Fibroblast of skin of back (primary cell): ENCODE measurements at places on chromosomes 2 and 18.

DNA sequence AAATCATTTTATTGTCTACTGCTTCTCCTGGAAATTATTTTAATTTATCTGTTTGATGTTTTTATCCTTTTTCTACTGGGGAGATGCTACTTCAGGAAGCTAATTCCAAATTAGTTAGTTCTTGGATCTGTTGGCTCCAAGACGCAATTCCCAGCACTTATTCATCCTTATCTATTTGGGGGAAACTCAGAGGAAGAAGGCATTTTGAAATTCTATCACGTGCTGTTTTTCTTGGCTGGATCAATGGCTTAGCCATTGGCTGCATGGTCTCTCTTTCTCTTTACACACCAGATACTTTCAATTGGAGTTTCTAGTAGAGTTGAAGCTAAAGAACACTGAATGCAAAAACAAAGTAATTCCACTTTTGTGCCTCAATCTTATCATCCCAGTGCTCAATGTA lies 98.3 kb downstream of the RAPGEF4 start:
- no peak for DNase-seq

DNA sequence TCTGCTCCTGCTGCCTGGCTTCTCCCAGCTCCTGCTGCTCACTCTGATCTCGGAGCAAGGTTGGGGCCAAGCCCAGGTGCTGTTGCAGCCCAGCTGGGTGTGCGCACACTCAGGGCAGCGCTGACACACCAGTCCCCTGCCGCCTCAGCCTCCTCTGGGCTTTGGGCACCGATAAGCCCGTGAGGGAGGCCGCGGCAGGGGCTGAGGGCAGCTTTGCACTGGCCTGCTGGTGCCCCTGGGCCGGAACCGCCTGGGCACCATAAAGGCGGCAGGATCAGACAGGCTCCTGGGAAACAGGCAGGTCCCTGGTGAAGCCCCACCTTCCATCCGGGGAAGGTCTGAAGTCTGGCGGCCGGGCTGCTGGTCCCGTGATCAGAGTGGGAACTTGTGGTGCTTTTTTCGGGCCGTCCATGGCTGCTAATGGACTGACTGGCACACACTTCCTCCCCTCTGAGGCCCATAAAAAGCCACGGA lies 14.1 kb upstream of the EML6 start:
- no peak for DNase-seq

- no peak for DNase-seq
These were observed 263.7 kb downstream of the ANAPC1 start for GRCh38 chr2:111620281-111620680.

DNA sequence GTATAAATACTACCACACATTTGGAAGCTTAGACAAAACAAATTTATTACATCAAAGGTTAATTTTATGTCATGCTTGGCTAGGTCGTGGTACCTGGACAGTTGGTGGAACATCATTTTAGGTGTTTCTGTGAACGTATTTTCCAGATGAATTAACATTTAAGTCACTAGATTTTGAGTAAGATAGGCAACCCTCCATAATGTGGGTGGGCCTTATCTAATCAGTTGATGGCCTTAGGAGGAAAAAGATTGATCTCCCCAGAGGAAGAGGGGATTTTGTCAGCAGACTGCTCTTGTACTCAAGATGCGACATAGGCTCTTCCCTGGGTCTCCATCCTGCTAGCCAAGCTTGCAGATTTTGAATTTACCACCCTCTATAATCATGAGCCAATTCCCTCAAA lies 85.0 kb downstream of the RPRM start:
- DNase-seq: no peak

DNA sequence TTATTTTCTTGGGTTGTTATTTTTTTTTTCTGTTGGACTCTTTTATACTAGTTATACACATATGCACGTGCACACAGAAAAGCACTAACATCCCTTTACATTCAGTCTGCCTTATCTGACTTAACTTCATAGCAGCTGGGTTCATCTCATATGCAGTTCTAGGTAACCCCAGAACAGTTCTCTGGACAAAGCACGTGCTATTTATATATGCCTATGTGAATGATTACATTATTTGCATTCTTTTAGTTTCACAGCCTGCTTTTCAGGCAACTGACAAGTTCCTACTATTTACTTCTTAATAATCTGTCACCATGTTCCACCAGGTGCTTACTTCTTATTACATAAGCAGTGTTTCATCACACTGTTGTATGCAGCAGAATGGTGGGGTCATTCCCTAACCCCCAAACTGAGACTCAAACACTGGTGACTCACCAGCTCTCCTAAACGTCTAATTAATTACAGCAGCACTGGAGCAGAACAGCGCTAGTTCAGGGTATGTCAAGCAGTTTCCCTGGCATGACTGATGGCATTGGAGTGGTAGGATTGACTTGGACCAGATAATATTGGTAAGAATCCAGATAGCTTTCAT lies 372.8 kb downstream of the CLIP4 start:
- DNase-seq: no peak

DNA sequence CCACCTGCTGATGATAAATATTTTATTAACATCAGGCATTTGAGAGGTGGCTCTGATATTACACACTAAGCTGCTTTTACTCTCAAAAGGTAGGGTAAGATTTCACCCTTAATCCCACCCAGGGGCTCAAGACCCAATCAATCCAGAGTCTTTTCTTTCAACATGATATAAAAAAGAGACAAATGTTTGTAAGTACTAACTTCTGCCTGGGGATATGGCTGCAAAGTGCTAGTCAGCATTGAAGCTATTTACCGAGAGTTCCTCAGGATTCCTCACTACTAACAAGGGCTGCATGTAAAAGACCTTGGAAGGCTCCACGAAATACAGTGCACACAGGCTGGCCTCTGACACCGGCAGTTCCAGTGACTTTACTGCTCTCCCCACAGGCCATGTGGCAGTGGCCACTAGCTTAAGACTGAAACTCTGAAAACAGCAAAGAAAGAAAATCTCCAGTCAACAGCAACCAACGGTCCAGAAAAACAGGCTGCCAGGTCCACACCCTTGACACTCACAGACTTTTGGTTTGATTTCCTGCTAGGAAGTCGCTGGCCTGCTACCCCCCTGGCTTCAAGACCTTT lies 11.2 kb downstream of the MREG start:
- no peak for DNase-seq

- DNase-seq: no peak
These were observed 6.3 kb downstream of the NRP2 start for GRCh38 chr2:205688417-205689200.

DNA sequence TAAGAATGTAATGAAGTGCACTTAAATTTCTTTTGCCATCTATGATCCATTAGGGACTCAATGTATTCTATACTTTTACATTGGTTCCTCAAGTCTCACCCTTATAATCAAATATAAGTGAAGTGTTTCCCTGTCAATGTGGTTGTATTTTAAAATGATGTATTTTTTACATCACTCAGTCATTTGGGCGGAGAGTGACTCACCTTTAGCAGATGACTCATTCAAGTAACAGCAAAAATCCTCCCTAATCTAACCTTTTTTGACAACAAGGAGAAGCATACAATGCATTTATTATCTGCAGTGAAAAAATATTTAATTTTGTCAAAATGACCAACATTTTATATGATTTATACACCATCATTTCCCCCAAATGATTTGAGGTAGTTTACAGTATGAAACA lies 94.4 kb downstream of the FANCL start:
- DNase-seq: peak; percentile 23

- peak; percentile 60 for DNase-seq
These were observed 211.9 kb downstream of the AGPS start for GRCh38 chr2:177604271-177605065.

GRCh38 chr18:5709476-5710095 lies 165.8 kb upstream of the EPB41L3 start:
- DNase-seq: no peak

DNA sequence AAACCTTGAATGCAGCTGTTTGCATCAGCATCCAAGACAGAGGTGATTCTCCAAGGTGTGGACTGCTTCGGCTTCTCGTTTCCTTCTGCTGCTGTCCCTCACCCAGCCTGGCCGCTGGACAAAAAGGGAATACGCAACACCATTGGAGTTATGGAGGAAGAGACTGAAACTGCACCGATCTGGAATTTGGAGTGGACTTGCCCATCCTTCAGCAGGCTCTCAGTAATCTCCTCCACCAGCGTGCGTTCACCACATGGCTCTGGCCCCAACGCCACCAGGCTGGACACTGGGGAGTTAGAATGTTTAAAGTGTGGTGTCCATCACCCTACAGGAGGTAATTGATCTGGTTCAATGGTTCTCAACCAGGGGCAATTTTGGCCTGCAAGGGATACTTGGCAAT lies 41.4 kb upstream of the ID2 start:
- DNase-seq: no peak

DNA sequence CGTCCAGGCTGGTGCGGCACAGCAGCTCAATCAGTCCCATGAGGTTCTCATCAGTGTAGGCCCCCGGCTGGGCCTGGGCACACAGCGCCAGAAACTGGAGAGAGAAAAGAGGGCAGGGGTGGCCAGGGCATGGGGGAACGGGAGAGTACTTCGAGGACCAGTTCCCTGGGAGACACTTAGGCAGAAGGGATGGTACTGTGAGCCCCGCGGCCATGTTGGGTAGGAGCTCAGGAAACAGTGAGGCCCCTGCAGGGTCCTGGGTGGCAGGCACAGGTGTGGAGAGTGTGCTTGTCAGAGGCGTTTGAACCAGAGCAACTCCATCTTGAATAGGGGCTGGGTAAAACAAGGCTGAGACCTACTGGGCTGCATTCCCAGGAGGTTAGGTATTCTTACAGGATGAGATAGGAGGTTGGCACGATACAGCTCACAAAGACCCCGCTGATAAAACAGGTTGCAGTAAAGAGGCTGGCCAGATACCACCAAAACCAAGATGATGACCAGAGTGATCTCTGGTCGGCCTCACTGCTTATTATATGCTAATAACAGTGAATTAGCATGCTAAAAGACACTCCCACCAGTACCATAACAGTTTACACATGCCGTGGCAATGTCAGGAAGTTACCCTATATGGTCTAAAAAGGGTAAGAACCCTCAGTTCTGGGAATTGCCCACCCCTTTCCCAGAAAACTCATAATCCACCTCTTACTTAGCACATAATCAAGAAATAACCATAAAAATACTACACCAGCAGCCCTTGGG lies 51.9 kb upstream of the SEMA4C start:
- no peak for DNase-seq

DNA sequence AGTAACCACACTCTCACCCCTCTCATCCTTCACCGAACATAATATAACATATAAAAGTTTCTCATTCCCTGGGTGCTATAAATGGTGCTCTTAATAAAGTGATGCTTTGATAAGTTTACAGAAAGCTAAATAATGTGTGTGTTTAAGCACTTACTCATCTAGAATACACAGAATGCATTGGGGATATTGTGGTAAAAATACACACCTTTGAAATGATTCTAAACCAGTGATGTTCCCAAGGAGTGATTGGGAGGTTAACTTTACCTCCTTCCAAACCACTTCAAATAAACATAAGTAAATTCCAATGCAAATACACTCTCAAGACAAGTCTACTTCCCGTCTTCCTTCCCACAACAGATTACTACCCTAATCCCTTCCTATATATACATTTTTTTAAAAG lies 85.3 kb upstream of the TWSG1 start:
- DNase-seq: no peak

DNA sequence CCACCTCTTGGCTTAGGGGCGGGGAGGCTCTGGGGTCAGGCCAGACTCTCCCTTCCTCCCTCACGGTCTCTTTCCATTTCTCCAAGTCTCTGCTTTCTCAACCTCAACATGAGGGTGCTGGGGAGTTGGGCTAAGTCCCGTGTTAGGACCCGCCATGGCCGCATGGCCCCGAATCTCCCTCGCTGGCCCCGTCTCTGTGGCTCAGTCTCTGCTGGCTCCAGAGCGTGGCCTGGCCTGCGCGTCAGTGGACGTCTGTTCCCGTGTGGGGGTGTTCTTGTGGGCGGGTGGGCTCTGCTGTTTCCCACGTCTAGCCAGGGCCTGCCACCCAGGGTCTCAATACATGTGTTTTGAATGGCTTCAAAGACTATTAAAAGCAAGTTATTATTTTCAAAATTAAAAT lies 12.4 kb downstream of the ALLC start:
- DNase-seq: no peak

- no peak for DNase-seq
These were observed 71.2 kb downstream of the SLC9A4 start for GRCh38 chr2:102544182-102544581.

- no peak for DNase-seq
These were observed 164.9 kb upstream of the AGAP1 start for GRCh38 chr2:235328991-235329390.

DNA sequence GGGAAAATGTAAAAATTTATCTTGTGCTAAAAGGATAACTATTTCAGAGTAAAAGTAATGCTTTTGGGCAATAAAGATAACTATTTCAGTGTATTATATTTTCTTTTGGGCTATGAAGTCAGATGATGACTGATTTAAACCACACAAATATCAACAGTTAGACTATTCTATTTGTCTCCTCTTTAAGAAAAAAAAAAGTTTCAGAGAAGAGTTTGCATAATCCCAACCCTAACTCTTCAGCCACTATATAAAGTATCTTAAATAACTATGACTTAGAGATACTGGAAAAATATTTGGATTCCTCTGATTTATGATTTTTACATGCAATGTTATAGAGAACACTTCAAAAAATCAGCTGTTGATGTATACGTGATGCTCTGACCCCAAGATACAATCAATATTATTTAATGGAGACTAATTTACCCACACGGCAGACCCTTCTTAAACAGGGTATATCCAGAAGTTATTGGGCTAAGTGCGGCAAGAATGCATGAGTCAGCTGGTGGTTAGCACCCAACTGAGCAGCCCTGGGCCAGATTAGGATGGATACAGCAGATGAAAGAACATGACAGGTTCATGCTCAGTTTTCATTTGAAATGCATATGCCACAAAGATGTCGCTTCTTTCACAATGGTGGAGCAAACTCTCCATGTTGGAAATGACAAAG lies 279.0 kb downstream of the AFF3 start:
- peak; percentile 82 for DNase-seq

DNA sequence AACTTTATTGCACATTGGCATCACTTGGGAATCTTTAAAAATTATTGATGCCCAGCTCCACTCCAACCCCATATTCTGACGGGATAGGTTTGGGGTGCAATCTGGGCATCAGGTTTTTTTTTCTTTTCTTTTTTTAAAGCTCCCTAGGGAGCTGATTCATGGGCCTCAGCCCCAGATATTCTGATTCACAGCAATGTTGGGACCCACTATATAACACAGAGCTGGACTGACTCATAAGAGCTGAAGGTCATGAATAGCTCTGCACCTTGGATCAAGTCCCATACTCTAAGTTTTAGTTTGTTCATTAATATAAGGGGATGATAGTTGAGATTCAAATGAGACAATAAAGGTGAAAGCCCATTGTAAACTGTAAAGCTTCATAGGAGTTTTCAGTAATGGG lies 191.1 kb upstream of the REV1 start:
- DNase-seq: peak; percentile 84

DNA sequence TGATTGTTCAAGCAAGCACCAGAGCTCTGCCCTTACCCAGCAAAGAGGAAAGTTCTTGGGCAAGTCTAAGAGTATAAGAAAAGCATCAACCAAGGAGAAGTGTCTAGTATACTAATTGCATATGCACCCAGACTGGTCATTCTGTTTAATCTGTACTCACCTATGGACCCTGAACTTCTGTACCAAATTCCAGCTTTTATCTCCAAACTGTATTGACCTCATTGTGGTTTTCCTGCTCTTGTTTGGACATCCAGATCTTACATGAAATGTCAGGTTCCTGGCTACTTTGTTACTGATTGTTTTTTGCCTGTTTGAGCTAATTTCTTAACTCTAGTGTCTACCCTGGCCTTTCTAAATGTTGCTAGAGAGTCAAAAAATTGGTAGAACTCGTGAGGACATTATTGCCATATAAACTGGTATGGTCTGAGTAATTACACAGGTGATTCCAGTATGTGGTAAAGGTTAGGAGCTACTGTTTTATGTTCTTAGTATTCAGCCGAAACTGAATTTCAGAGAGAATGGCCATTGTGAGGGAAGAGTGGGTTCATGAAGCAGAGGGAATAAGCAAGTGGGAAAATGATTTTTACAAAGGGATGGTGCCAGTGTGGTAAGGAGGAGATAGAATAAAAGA lies 146.3 kb downstream of the HNMT start:
- DNase-seq: no peak
